ENCODE measurements at places on chromosomes 16 and 17.

GRCh38 chr17:38877130-38877851 lies 7.4 kb downstream of the LASP1 start:
- no peak for DNase-seq

DNA sequence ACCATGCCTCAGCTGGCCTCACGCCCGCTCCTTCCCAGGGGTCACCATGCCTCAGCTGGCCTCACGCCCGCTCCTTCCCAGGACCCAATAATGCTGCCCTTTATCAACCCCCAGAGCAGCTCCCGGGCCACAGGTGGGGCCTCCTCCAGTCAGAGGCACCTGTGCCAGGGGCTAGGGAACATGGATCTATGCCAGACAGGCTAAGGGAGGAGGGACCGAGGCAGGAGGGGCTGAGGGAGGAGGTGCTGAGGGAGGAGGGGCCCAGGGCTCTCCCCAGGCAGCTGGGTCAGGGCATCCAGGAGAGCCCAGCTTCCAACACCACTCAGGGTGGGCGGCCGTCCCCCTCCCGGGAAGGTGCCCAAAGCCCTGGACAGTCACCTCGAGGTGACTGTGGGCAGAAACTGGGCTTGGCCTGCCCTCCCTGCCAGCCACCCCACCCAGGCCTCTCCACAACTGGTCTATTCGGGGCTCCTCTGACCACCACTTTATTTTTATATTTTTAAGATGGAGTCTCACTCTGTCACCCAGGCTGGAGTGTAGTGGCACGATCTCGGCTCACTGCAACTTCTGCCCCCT lies 19.4 kb downstream of the UTS2R start:
- DNase-seq, result no peak

GRCh38 chr17:70136131-70136530 lies 33.2 kb upstream of the KCNJ2 start:
- DNase-seq, result no peak

DNA sequence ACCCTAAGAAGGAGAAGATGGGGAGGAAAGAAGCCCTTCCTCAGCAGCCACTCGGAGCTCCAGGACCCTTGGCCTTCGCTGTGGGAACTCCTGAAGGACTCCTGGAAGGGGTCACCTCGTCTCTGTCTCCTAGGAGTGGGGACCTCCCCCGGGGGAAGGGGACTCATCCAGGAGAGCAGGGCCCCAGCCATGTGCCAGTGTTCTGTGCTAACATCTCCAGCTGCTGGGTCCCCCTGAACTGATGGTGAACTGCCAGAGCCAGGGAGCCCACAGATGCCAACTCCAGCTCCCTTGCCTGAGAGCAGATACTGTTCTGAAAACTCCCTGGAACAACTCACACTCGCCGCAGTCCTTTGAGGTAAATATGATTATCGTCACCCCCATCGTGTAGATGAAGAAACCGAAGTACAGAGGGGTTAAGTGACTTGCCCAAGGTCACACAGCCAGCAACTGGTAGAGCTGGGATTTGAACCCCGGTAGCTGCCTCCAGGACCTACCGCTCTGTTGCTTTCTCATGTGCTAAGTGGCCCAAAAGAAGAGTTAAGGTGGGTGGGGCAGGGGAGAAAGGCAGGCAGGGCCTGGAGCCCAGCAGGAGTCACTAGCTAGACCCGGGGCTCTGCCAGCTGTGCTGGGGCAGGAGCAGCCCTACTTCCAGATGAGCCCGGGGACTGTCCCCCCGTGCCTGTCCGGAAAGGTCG lies 10.5 kb downstream of the TIMM22 start:
- DNase-seq, result no peak

- no peak for DNase-seq
These were observed 346.6 kb upstream of the EEF2KMT start for GRCh38 chr16:5444189-5444588.

DNA sequence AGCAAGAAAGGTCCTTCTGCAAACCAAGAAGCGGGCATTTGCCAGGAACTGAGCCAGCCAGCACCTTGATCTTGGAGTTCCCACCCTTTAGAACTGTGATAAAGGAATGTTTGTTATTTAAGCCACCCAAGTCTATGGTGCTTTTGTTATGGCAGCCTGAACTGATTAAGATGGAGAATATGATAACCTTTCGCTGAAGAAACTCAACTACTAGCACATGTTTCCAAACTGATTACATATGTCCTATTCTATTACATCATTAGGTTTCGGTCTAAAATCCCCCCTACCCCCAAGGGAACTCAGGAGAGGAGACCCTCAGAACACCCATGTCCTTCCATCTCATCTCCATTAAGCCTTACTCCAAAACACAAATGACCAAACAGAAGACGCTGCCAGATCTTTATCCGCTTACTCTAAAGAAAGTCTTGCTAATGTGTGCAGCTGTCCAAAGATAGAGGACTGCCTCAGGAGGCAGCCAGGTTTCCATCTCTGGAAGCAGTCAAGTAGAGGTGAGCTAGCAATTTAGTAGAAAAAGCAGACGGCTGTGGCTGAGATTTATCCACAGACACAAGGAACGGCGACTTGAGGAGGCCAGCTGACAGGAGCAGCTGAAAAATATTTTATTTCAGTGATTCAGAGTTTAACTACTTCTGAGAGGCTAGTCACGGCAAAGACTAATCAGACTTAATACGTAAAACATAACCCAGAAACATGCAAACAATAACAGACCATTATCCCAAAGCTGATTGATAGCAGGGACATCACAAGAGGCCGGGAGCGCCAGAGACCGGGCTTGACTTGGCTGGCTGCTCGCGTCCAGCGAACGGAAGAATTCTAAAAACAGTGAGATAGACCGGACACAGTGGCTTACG lies 611.4 kb upstream of the CDH5 start:
- DNase-seq, result no peak

DNA sequence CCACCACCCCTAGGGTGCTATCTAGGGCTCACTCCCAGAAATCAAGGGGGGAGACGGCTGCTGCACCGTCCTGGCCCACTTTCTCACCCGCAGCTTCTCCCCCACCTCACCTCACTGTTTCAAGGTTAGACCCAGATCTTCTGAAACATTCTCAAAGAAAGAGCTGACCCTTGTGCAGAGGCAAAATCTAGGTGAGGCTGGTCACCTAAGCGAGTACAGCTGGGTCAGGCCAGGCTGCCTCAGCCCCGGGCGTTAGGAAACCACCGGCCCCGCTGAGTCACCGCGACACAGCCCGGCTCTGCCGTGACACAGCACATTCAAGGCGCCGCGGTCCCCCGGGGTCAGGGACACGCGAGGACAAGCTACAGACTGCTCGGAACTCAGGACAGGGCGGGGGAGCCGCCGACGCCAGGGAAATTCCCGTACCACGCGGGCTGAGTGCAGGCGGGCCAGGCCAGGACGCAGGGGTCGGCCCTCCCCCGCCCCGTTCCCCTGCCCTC lies 27.1 kb downstream of the GNPTG start:
- peak; percentile 16 for DNase-seq

Data from stimulated activated CD4-positive, alpha-beta T cell treated with anti-CD3 and anti-CD28 coated beads, Interleukin-15, amount 100 ng/mL, for 1 hour (primary cell).